ENCODE measurements at places on chromosomes 3 and 15.

DNA sequence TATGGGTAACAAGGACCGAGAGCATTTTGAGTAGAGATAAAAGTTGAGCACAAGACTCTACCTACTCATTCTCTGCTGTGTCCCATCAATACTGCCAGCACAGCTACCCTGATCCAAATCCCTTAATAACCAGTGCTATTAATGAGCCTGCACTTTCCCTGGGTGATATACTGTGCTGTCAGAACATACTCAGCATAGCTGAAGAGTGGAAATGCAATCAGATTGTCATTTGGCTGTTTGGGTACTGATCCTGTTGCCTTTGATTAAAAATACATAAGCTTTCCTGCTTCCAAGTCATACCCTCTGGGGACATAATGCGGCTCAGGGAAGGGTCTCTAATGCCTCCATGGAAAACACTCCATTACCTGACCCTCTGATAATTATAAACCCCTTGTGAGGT is 917.5 kb downstream of the SQOR start:
- DNase-seq = no peak

DNA sequence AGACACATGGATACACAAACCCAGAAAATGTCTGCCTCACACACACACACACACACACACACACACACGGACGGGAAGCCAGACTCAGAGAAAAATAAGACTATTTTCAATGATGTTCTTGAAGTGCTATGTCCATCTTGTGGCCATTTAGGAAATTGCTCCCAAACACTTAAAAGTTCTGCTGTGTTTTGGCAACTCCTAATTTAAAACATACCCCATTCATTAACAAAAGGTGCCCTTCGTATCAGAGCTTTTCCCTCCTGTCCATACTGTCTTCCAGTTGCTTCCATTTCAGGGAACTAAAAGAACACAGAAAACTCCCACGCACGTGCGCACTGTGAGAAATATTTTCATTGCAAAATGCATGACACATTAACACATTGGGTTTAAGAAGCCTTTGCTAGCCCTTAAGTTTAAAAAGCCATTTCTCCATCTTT is 44.6 kb downstream of the SLC12A1 start:
- no peak for DNase-seq

DNA sequence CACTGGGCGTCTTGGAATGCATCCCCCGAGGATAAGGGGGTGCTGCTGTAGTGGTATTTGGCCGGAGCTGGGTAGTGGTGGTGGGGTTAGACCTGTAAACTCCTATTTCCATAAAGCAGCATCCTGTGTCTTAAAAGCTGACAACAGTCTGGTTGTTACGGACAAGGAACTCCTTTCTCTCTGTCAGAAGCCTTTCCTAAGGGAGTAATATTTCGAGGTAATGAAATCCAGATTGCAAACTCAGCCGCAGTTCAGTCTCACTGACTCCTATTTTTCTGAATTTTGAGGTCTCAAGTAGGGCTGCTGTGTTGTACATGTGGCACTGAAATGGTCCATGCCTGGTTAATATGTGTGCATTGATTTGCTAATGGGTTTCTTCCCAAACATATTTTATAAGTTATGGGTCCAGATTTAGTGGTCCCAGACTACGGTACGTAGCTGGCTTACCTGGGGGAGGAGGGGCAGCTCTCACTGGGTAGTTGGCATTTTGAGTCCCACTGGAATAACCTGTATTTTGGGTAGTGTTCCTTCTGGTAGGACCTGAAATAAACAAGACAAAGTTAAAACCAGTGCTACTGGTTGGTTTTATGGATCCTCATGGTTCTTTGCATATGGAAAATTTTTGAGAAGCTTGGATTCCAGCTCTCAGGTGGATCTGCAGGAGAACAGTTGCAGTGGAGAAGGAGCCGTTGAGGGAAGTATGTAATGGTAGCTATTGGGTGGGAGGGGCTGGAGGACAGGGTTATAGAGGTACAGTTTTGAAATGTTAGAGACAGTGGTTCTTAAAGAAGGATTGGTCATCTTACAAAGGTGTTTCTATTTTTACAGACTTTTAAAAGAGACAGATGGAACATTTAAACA is 48.6 kb upstream of the LDHAL6B start:
- no peak for DNase-seq

DNA sequence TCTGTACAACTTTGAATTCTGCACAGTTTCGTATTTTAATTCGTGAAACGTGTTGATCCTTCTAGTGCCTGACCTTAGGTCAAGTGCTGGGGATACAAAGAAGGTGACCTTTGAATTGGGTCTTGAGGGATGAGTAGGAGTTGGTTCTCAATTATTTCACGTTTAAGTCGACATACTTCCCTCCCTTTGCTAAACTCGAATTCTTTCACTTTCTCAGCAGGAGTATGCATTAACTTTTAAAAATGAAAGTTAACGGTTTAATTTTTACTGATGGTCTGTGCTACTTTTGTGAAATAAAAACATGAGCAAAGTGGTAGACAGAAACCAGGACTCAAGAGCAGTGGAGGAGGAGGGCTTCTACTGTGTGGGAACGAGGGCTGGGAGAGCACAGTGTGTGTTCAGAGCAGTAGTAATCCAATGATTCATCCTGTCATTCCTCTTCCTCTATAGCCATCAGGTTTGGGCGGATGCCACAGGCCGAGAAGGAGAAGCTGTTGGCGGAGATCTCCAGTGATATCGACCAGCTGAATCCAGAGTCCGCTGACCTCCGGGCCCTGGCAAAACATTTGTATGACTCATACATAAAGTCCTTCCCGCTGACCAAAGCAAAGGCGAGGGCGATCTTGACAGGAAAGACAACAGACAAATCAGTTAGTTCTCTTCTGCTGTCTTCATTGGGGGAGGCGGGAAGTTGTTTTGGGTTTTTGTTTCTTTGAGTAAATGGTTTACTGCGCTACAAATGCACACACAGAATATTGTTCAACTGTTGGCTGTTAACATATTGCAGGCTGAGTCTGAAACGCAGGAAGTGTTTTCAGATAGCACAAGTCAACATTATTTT is 78.6 kb upstream of the TSEN2 start:
- no peak for DNase-seq

DNA sequence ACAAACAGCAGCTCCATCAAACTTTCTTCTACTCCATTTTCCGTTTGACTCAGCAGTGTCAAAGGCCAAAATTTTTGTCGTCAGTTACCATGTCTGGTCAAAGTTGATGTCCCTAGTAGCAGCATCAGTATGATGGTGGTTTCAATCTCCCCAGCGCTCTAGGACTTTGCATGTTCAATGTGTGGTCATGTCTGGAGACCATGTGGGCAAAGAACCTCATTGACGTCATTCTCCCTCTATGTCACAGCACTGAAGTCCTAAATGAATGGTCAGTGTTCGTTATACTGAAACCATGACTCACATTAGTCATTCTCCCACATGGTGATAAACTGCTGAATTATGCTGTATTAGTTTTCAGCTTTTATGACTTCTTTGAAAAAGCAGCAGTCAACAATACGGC is 23.2 kb downstream of the SHC4 start:
- no peak for DNase-seq

DNA sequence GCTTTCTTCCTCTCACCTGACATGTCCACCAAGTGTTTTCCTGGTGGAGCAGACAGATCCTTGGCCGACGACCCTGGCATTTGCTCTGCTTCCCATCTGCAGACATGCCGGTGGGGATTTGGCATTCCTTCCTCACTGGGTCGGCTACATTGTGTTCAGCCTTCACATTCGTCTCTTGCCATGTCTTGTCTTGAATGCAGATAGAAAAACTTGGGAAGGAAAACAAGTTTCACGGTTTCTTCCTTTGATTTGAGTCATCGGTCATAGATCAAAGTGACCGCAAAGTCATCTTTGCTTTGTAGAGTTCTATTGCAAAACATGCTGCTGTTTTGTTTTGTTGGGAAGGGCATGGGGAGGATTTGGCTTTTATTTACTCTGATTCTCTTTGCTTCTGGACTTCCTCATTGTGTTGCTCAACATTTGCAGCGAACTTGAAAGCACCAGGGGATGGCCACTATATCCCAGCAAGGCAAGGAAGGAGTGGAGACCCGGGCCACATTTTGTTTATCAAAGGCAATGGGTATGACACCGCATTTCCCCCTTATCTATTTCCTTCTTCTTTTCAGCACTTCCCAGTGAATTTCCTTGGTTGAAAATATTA is 321.3 kb downstream of the CACNA2D3 start:
- no peak for DNase-seq

GRCh38 chr3:72995337-72995736 is 1.3 kb upstream of the PPP4R2 start:
- DNase-seq = no peak

DNA sequence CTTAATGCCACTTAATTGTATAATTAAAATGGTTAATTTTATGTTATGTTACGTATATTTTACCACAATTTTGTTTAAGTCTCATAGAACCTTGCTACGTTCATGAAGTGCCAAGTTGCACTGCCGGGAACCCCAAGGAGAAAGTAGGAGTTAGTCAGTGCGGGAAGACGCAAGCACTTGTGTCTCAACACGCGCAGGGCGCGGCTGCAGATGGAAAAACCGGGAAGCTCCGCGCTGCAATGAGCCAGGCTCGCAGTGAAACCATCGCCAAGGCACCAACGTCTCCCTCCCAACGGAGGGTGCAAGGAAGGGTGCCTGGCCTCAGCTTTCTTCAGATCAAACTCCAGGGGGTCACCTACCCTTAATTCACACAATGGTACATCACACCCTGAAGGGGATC is 21.6 kb downstream of the MAGI1 start:
- DNase-seq = no peak

DNA sequence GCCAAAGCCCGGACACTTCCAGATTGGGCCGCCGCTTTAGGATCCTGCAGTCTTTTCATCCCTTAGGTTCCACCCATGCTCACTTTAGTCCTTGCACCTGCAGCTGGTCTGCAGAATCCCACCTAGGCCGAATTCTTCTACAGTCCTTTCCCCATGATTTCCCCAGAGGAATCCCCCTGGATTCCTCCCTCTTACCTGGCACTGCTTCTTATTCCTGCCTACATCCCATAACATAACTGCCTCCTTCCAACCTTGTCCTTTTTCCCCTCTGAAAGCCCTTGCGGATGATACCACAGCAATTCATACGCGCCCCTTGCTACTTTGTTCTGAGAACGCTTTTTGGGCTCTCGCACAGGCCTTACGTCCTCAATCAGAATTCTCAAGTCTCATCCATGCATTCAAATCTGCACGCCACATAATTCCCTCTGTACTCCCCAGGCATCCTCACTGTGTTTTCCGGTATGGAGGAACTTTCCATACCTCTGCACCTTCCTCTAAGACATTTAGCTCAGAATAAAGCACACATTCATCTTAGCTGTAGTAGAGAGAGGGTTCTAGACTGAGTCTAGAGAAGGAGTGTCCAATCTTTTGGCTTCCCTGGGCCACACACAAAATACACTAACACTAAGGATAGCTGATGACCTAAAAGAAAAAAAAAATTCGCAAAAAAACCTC is 619 bp downstream of the EIF2AK4 start:
- DNase-seq = no peak

GRCh38 chr15:96972201-96972600 is 641.7 kb downstream of the NR2F2 start:
- no peak for DNase-seq

- DNase-seq = no peak
Measured at GRCh38 chr3:157129803-157130466, 30.0 kb downstream of the CCNL1 start.
